Suprapubic skin (tissue), 4 donors: ENCODE measurements at places on chromosomes 16 and 17. TPM values are rescaled to one million over a fixed set of nuclear protein-coding genes. Genes with fewer than 3 reads are reported as not detected.

Gene SLC5A10
- 0.31 TPM for total RNA-seq

Gene PRAC1
- not detected for total RNA-seq

DNA sequence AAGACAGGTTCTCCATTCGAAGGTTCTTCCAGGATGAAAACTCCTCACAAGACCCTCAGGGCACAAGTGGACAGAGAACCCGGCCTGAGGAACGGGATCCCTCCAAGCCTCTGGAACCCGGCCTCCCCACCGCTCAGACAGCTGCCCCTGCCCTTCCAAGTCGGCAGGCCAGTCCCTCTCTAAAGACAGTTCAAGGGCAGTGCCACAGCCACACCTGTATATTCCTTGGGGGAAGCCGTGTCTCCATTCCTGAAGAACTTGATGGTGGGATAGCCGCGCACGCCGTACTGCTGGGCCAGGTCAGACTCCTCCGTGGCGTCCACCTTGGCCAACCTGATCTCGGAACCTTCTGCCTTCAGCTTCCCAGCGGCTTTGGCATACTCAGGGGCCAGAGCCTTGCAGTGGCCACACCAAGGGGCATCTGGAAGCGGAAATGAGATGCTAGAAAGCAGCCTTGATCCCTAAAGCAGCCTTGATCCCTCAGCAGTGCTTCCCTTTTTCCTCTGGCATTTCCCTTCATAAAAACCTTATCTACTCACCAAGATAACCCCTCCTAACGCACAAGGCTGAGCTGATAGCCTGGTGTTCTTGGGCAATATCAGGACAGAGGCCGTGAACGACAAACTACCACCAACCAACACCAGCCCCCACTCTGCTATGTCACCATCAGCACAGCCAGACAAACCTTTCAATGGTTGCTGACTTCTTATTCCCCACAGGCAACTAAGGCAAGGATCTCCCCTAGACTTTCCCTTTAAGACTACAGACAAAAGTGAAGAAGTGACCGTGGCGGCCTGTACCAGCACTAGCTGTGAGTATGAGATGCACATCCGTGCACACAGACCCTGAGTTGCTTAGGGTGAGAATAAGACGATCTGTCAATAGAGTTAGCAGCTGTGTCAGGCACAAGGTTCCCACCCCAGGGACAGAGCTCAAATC lies 1.1 kb downstream of the P4HB start:
- peaks cover 26% of the 10 kb centered on the region for H3K36me3 ChIP-seq
- H3K4me3 ChIP-seq, result peak overlapping the region; percentile 92
- peak overlapping the region; percentile 95 for H3K27ac ChIP-seq
- DNase-seq, result no peak
- no peaks in the 10 kb centered on the region for H3K27me3 ChIP-seq

DNA sequence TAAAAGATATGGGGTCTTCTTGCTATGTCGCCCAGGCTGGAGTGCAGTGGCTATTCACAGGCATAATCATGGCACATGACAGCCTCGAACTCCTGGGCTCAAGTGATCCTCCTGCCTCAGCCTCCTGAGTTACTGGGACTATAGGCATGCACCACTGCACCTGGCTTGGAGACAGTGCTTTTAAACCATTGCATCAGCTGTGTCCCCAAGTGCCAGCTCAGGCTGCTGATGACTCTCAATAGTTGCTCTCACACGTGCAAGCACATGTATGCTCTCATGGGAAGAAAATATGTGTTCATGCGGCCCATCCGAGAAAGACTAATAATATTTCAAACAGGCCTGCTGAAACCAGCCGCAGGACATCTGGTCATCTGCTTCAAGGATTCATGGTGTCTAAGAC lies 8.8 kb downstream of the CCL16 start:
- H3K4me1 ChIP-seq, result peaks cover 3% of the 10 kb centered on the region
- no peak overlapping the region for H3K27ac ChIP-seq
- no peak for DNase-seq
- H3K4me3 ChIP-seq, result no peak overlapping the region

DNA sequence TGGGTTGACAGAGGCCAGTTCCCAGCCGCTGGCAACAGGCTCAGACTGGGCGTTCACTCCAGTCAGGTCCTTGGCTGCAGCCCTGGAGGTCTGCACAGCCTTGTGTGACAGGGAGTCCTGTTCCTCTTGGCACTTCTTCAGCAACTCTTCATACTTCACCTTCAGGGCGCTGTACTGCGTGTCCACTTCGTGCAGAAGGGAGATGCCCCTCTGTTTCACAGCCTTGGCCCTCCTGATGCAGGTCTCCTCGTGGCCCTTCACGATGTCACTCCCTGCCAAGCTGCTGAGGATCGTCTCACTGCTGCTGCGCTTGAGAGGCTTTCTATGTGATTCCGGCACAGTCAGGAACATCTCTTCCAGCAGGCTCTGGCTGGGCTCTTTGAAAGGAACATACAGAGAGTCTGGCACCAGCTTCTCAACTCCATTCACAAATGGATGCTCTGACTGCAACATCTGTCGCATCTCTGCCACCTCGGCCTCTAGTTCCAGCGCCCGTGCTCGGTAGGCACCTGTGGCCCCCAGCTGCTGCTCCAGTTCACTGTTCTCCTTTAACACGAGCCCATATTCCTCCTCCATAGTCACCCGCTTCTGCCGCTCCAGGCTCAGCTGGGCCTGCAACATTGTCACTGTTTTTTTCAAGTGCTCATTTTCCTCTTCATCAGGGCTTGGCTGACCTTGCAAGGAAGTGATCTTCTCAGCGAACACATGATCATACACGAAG lies 27.2 kb downstream of the CDR2 start:
- no peaks in the 10 kb centered on the region for H3K27me3 ChIP-seq
- peaks cover 50% of the 10 kb centered on the region for H3K36me3 ChIP-seq
- H3K27ac ChIP-seq, result no peak overlapping the region
- DNase-seq, result no peak
- peaks cover 2% of the 10 kb centered on the region for H3K4me1 ChIP-seq

Gene ZP2
- total RNA-seq, result not detected

Gene KRTAP4-9
- total RNA-seq, result 58.8 TPM

- H3K4me3 ChIP-seq, result peak overlapping the region; percentile 93
- DNase-seq, result peak; percentile 72
- H3K27me3 ChIP-seq, result no peaks in the 10 kb centered on the region
- H3K4me1 ChIP-seq, result peaks cover 49% of the 10 kb centered on the region
- no peaks in the 10 kb centered on the region for H3K36me3 ChIP-seq
These were observed 735 bp downstream of the ZNF652 start for GRCh38 chr17:49361129-49361901.

Gene SKAP1
- total RNA-seq, result not detected

GRCh38 chr16:47829850-47830600 lies 325.8 kb downstream of the ABCC12 start:
- no peaks in the 10 kb centered on the region for H3K27me3 ChIP-seq
- no peaks in the 10 kb centered on the region for H3K4me1 ChIP-seq
- H3K27ac ChIP-seq, result no peak overlapping the region
- no peaks in the 10 kb centered on the region for H3K36me3 ChIP-seq
- DNase-seq, result no peak

GRCh38 chr16:86390335-86390734 lies 120.0 kb upstream of the FOXF1 start:
- H3K27me3 ChIP-seq, result peaks cover 51% of the 10 kb centered on the region
- no peaks in the 10 kb centered on the region for H3K36me3 ChIP-seq
- no peaks in the 10 kb centered on the region for H3K4me1 ChIP-seq
- no peak overlapping the region for H3K27ac ChIP-seq

- H3K36me3 ChIP-seq, result no peaks in the 10 kb centered on the region
- peaks cover 50% of the 10 kb centered on the region for H3K4me1 ChIP-seq
- H3K27ac ChIP-seq, result no peak overlapping the region
- DNase-seq, result peak; percentile 52
These were observed 13.7 kb downstream of the B9D1 start for GRCh38 chr17:19348806-19349205.

GRCh38 chr17:75842963-75843576 lies 1.1 kb downstream of the UNC13D start:
- peak overlapping the region; percentile 37 for H3K4me3 ChIP-seq
- DNase-seq, result no peak
- H3K27ac ChIP-seq, result peak overlapping the region; percentile 86
- H3K36me3 ChIP-seq, result peaks cover 32% of the 10 kb centered on the region
- no peaks in the 10 kb centered on the region for H3K27me3 ChIP-seq

DNA sequence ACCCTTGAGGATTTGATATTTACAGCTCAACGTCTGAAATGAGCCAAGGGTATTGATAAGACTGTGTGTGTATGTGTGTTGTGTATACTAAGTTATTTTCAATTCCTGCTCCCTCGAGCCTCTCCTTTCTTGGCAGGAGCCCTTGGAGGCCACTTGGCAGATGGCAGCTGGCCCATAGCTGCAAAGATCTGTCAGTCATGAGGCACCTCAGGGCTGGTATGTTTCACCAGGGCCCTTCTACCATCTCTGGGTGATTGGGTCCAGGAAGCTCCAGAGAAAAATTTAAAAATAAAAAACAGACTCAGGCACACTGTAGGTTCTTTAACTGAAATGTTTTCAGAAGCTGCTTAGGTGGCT lies 355.7 kb downstream of the HAPSTR1 start:
- H3K27me3 ChIP-seq, result no peaks in the 10 kb centered on the region
- H3K4me1 ChIP-seq, result no peaks in the 10 kb centered on the region
- no peak overlapping the region for H3K4me3 ChIP-seq
- DNase-seq, result no peak
- no peak overlapping the region for H3K27ac ChIP-seq
- H3K36me3 ChIP-seq, result no peaks in the 10 kb centered on the region

- DNase-seq, result no peak
- H3K4me1 ChIP-seq, result peaks cover 26% of the 10 kb centered on the region
- H3K36me3 ChIP-seq, result no peaks in the 10 kb centered on the region
- H3K4me3 ChIP-seq, result no peak overlapping the region
These were observed 32.8 kb upstream of the ETV4 start for GRCh38 chr17:43578699-43579565.

Gene POLDIP2
- total RNA-seq, result 84.6 TPM

Gene KRTAP1-1
- total RNA-seq, result not detected

GRCh38 chr17:73132085-73132492 lies 32.7 kb upstream of the SSTR2 start:
- no peak for DNase-seq
- no peaks in the 10 kb centered on the region for H3K36me3 ChIP-seq
- no peak overlapping the region for H3K27ac ChIP-seq
- H3K4me1 ChIP-seq, result no peaks in the 10 kb centered on the region
- H3K4me3 ChIP-seq, result no peak overlapping the region
- no peaks in the 10 kb centered on the region for H3K27me3 ChIP-seq

Gene SRCIN1
- 11.0 TPM for total RNA-seq

- no peak overlapping the region for H3K27ac ChIP-seq
- H3K4me3 ChIP-seq, result no peak overlapping the region
- peaks cover 52% of the 10 kb centered on the region for H3K27me3 ChIP-seq
- no peaks in the 10 kb centered on the region for H3K36me3 ChIP-seq
These were observed 11.5 kb upstream of the TMEM132E start for GRCh38 chr17:34567691-34568465.

- H3K4me3 ChIP-seq, result no peak overlapping the region
- H3K27me3 ChIP-seq, result no peaks in the 10 kb centered on the region
- DNase-seq, result no peak
- H3K4me1 ChIP-seq, result peaks cover 4% of the 10 kb centered on the region
These were observed 26.2 kb downstream of the CPNE2 start for GRCh38 chr16:57118461-57119084.

Gene PIK3R5
- 5.1 TPM for total RNA-seq

- H3K36me3 ChIP-seq, result no peaks in the 10 kb centered on the region
- no peak overlapping the region for H3K27ac ChIP-seq
- peaks cover 16% of the 10 kb centered on the region for H3K4me1 ChIP-seq
These were observed 51.3 kb upstream of the FBXO47 start for GRCh38 chr17:39018267-39019134.

DNA sequence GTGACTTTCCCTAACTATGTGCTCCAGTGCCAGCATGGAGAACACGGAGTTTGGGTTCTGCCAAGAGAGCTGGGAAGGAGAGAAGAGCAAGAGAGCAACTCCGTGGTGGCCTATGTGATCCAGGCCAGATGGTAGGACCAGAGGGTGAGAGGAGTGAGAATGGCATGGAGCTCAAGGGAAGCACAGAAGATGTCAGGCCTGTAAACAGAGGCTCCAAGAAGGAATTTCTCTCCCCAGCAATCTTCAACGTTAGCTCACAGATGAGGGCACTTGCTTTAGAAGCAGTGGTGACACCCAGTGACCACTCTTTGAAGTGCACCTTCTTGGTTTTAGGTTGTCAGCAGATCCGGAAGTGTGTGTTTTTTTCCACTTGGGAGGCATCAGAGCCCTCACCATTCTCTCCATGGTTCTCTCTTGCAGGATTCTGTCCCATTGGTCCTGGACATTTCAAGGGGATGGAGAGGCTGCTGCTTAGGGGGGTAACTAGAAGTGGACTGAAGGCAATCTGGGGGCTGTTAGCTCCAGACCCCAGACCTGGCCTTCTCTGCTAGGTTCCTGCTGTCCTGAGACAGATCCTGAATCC lies 18.1 kb upstream of the TMEM98 start:
- no peak overlapping the region for H3K4me3 ChIP-seq
- peaks cover 11% of the 10 kb centered on the region for H3K4me1 ChIP-seq
- H3K27me3 ChIP-seq, result no peaks in the 10 kb centered on the region
- no peak for DNase-seq
- H3K27ac ChIP-seq, result no peak overlapping the region

- H3K4me1 ChIP-seq, result no peaks in the 10 kb centered on the region
- H3K27me3 ChIP-seq, result peaks cover 17% of the 10 kb centered on the region
- no peak for DNase-seq
- no peak overlapping the region for H3K4me3 ChIP-seq
These were observed 42.6 kb downstream of the RAB11FIP4 start for GRCh38 chr17:31433811-31434726.

DNA sequence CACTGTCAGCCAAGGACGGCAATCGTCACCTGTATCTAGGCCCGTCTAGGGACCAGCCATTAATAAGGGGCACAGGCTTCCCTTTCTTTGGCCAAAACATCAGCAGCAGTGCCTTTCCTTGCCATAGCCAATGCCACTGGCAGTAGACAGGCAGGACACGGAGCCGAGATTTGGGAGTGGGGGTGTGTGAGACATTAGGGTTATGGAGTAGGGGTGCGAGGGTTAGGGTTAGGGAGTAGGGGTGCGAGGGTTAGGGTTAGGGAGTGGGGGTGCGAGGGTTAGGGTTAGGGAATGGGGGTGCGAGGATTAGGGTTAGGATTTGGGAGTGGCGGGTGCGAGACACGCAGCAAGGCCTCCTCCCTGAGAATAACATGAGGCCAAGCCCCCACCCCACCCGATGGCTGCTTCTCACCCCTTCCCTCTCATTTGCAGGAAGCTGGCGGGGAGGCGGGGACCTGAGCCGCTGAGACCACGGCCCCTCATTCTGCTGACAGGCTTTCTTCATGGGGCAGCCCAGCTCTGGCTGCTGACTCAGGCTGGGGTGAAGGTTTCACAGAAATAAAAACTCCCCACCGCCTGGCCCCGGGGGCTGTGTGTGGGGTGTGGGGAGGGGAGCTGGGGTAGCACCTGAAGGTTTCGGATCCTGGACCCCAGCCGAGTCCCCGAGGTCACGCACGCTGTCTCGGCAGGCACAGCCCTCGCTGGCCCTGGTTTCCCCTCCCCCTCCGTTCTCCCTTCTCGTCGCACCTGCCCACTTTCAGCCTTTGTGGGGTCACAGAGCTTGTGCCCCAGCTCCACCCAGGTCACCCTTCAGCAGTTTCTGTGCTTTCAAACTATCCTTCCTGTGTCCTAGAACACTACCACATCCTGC lies 93.8 kb downstream of the PGS1 start:
- DNase-seq, result no peak
- H3K4me1 ChIP-seq, result no peaks in the 10 kb centered on the region
- no peaks in the 10 kb centered on the region for H3K36me3 ChIP-seq
- no peak overlapping the region for H3K27ac ChIP-seq
- H3K27me3 ChIP-seq, result peaks cover 30% of the 10 kb centered on the region

Gene CCDC78
- 0.64 TPM for total RNA-seq

- H3K4me3 ChIP-seq, result peak overlapping the region; percentile 61
- H3K27me3 ChIP-seq, result no peaks in the 10 kb centered on the region
- H3K4me1 ChIP-seq, result peaks cover 59% of the 10 kb centered on the region
- peak; percentile 80 for DNase-seq
- peak overlapping the region; percentile 97 for H3K27ac ChIP-seq
These were observed 470 bp downstream of the DCUN1D3 start for GRCh38 chr16:20899477-20900298.

- H3K4me1 ChIP-seq, result peaks cover 35% of the 10 kb centered on the region
- no peak for DNase-seq
- peaks cover 3% of the 10 kb centered on the region for H3K36me3 ChIP-seq
- peak overlapping the region; percentile 76 for H3K4me3 ChIP-seq
These were observed 1.2 kb downstream of the DEF8 start for GRCh38 chr16:89949756-89950155.
